ENCODE measurements at places on chromosomes 13 and 19. TPM values are rescaled to one million over a fixed set of nuclear protein-coding genes. Genes with fewer than 3 reads are reported as not detected.

The NPAS1 gene
- 0.31 TPM for total RNA-seq

The IGFL4 gene
- not detected for total RNA-seq

The CEACAM4 gene
- total RNA-seq: not detected

The ZSCAN1 gene
- total RNA-seq: not detected

The IFI30 gene
- total RNA-seq: 6.5 TPM

The SHC2 gene
- total RNA-seq: 12.4 TPM

The IL4I1 gene
- 0.36 TPM for total RNA-seq

The KIR2DL1 gene
- not detected for total RNA-seq

The ZNF66 gene
- total RNA-seq: 1.6 TPM

The METTL21C gene
- not detected for total RNA-seq

The STOML3 gene
- total RNA-seq: not detected

The TMEM38A gene
- 30.5 TPM for total RNA-seq

The FXYD1 gene
- total RNA-seq: 557 TPM

The DIAPH3 gene
- 0.07 TPM for total RNA-seq

The KLF2 gene
- 53.1 TPM for total RNA-seq

The ZNF723 gene
- not detected for total RNA-seq

The MCF2L gene
- total RNA-seq: 45.9 TPM

The CEACAM16 gene
- not detected for total RNA-seq

The ERICH6B gene
- total RNA-seq: not detected

The ELF1 gene
- total RNA-seq: 40.2 TPM

The BRME1 gene
- 0.74 TPM for total RNA-seq

The EDNRB gene
- 61.9 TPM for total RNA-seq

The KLK8 gene
- not detected for total RNA-seq

The KLK15 gene
- not detected for total RNA-seq

The LILRB3 gene
- total RNA-seq: 3.7 TPM

The SIGLEC12 gene
- total RNA-seq: not detected

The CELF5 gene
- not detected for total RNA-seq

The CD79A gene
- not detected for total RNA-seq

The DHDH gene
- total RNA-seq: not detected

The ZNF763 gene
- total RNA-seq: 1.7 TPM

The KLF12 gene
- 22.1 TPM for total RNA-seq

The ZNF761 gene
- 4.2 TPM for total RNA-seq

The SHISA7 gene
- total RNA-seq: not detected

The C19orf53 gene
- 90.2 TPM for total RNA-seq

The GRIN2D gene
- total RNA-seq: 0.30 TPM

The IGSF23 gene
- not detected for total RNA-seq

The SIGLEC11 gene
- 0.65 TPM for total RNA-seq

The NKG7 gene
- 0.61 TPM for total RNA-seq

The SIGLEC8 gene
- not detected for total RNA-seq

The QPCTL gene
- 2.4 TPM for total RNA-seq

The PPM1N gene
- not detected for total RNA-seq

The C1QTNF9B gene
- not detected for total RNA-seq

The LPAR6 gene
- total RNA-seq: 12.9 TPM

The LPAR2 gene
- 1.9 TPM for total RNA-seq

The ATP4A gene
- not detected for total RNA-seq

The GRIK5 gene
- 5.2 TPM for total RNA-seq

The PLEKHA4 gene
- 23.4 TPM for total RNA-seq

The RNF225 gene
- total RNA-seq: not detected

The PEAK3 gene
- total RNA-seq: 1.1 TPM

The S1PR5 gene
- total RNA-seq: 0.77 TPM

The DENND1C gene
- 0.38 TPM for total RNA-seq

The ANKRD24 gene
- 0.92 TPM for total RNA-seq

The PDE4A gene
- total RNA-seq: 13.7 TPM

The RHPN2 gene
- 2.1 TPM for total RNA-seq

The C19orf38 gene
- 4.0 TPM for total RNA-seq

The NANOS3 gene
- total RNA-seq: 0.92 TPM

The PRTN3 gene
- total RNA-seq: not detected
